ENCODE measurements at places on chromosomes 12 and 14. TPM values are rescaled to one million over a fixed set of nuclear protein-coding genes. Genes with fewer than 3 reads are reported as not detected.

MAP1LC3B2 gene
- total RNA-seq, result 1.7 TPM

STAB2 gene
- not detected for total RNA-seq

CAPZA3 gene
- not detected for total RNA-seq

DCP1B gene
- 13.3 TPM for total RNA-seq

PRH2 gene
- not detected for total RNA-seq

TSHR gene
- not detected for total RNA-seq

SENP1 gene
- 50.1 TPM for total RNA-seq

KLHL33 gene
- 2.7 TPM for total RNA-seq

SCNN1A gene
- total RNA-seq, result 1.5 TPM

PLD4 gene
- total RNA-seq, result not detected

RBMS2 gene
- total RNA-seq, result 4.8 TPM

KRT82 gene
- total RNA-seq, result not detected

KRT83 gene
- not detected for total RNA-seq

LRTM2 gene
- total RNA-seq, result not detected

DHRS2 gene
- 0.44 TPM for total RNA-seq

TRHDE gene
- total RNA-seq, result not detected

PLCZ1 gene
- not detected for total RNA-seq

BEST3 gene
- not detected for total RNA-seq

KLRD1 gene
- total RNA-seq, result 7.6 TPM

ACOT4 gene
- 1.2 TPM for total RNA-seq

SYNE3 gene
- total RNA-seq, result 91.5 TPM

ASB2 gene
- total RNA-seq, result 17.0 TPM

TCL1A gene
- total RNA-seq, result not detected

NRIP2 gene
- not detected for total RNA-seq

TPH2 gene
- not detected for total RNA-seq

RNF34 gene
- 74.9 TPM for total RNA-seq

RILPL2 gene
- total RNA-seq, result 4.7 TPM

MFAP5 gene
- not detected for total RNA-seq

C12orf50 gene
- 0.11 TPM for total RNA-seq

AKAP5 gene
- total RNA-seq, result 2.1 TPM

WDHD1 gene
- 46.6 TPM for total RNA-seq

TAS2R9 gene
- total RNA-seq, result not detected

KRT2 gene
- total RNA-seq, result 0.10 TPM

SNAPC1 gene
- 6.5 TPM for total RNA-seq

A2ML1 gene
- not detected for total RNA-seq

GPX2 gene
- total RNA-seq, result not detected

GUCY2C gene
- total RNA-seq, result not detected

C12orf54 gene
- not detected for total RNA-seq

OAS2 gene
- 242 TPM for total RNA-seq

FAM186B gene
- 0.18 TPM for total RNA-seq

ESR2 gene
- not detected for total RNA-seq

BEGAIN gene
- 0.70 TPM for total RNA-seq

RAPGEF3 gene
- not detected for total RNA-seq

AGAP2 gene
- total RNA-seq, result 72.5 TPM

DAO gene
- not detected for total RNA-seq

GLIPR1L2 gene
- total RNA-seq, result not detected

PDE3A gene
- not detected for total RNA-seq

All from activated CD8-positive, alpha-beta T cell treated with anti-CD3 and anti-CD28 coated beads, Interleukin-2, amount 10 ng/mL, durations not matched to agents 7 days and 5 days (primary cell).